Left lung (tissue), 14 donors: ENCODE measurements at places on chromosomes 12 and 14. TPM values are rescaled to one million over a fixed set of nuclear protein-coding genes. Genes with fewer than 3 reads are reported as not detected.

The USP44 gene
- 4.8 TPM for polyA plus RNA-seq

The ERBB3 gene
- 96.1 TPM for polyA plus RNA-seq

The IRAK3 gene
- polyA plus RNA-seq = 34.4 TPM

- DNase-seq = no peak
Observed at GRCh38 chr14:74893614-74894091, 11.9 kb downstream of the DLST start.

DNA sequence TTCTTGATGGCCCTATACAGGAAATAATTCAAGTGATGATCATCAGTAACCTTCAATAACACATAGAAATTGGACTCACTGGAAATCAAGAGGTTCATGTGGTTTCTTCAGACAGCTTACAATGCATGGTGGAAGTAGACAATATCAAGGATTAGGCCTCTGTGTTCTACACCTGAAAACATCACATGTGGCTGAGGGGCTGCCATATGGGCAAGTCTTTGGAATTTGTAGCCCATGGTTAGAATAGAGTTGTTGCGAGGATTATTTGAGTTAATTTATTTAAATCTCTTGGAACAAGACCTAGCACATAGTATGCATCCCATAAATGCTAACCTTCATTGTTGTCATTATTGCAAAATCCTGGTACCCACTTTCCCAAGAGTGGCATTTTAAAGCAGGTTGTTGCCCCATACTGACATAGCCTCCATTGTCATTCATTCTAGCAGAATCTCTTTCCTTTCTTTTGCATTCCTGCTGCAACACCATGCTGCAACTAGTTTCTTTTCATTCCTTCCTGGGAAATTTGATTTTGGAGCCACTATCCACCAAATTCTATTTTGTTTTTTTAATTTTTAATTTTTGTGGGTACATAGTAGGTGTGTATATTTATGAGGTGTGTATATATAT lies 352.7 kb upstream of the NAV3 start:
- DNase-seq = no peak

GRCh38 chr12:65943388-65944137 lies 119.3 kb downstream of the HMGA2 start:
- no peak for DNase-seq

- no peak for DNase-seq
Observed at GRCh38 chr14:54102051-54102456, 145.4 kb upstream of the BMP4 start.
